Stomach (tissue), 19 donors: ENCODE measurements at places on chromosomes 7 and 10. TPM values are rescaled to one million over a fixed set of nuclear protein-coding genes. Genes with fewer than 3 reads are reported as not detected.

Gene CYTH3
- total RNA-seq, result 19.0 TPM

Gene PARD3
- 23.9 TPM for total RNA-seq

Gene INMT
- total RNA-seq, result 8.4 TPM

Gene TMEM178B
- total RNA-seq, result under 0.01 TPM

Gene GIMAP5
- 7.0 TPM for total RNA-seq

Gene TFEC
- 28.4 TPM for total RNA-seq
